ENCODE measurements at places on chromosomes 11 and 22. TPM values are rescaled to one million over a fixed set of nuclear protein-coding genes. Genes with fewer than 3 reads are reported as not detected.

Gene RAG2
- 0.09 TPM for total RNA-seq

Gene HBE1
- total RNA-seq: 10.3 TPM

Gene SLCO2B1
- 8.2 TPM for total RNA-seq

Gene APOBEC3G
- total RNA-seq: 3.4 TPM

Gene DDIAS
- total RNA-seq: 3.0 TPM

Gene KCNJ1
- total RNA-seq: 0.18 TPM

Gene KIF18A
- total RNA-seq: 5.3 TPM

Gene CRYAB
- total RNA-seq: 226 TPM

Gene HBB
- 755 TPM for total RNA-seq

Gene CYB561A3
- 8.8 TPM for total RNA-seq

Gene FUT4
- 5.0 TPM for total RNA-seq

Gene MEI1
- total RNA-seq: 0.62 TPM

Gene ROBO3
- total RNA-seq: 18.5 TPM

Gene SLC17A6
- total RNA-seq: not detected

Gene TRIM29
- total RNA-seq: 0.40 TPM

Gene B4GAT1
- 25.7 TPM for total RNA-seq

Gene TEX54
- total RNA-seq: not detected

Gene OR5W2
- not detected for total RNA-seq

Gene OR8G5
- total RNA-seq: not detected

Gene TMPRSS4
- not detected for total RNA-seq

Gene CAPN5
- total RNA-seq: 6.2 TPM

Gene SNX32
- total RNA-seq: 0.98 TPM

Gene EIF3L
- 1,312 TPM for total RNA-seq

Gene MMP13
- 0.04 TPM for total RNA-seq

Gene HEPACAM
- under 0.01 TPM for total RNA-seq

Gene SLC22A6
- not detected for total RNA-seq

Gene LRRC74B
- total RNA-seq: 0.09 TPM

Gene DDTL
- 0.80 TPM for total RNA-seq

Gene ASPHD2
- total RNA-seq: 1.2 TPM

Gene FAM180B
- total RNA-seq: 2.9 TPM

Gene HEPHL1
- not detected for total RNA-seq

Gene DEUP1
- 0.04 TPM for total RNA-seq

Gene CNTF
- total RNA-seq: 0.89 TPM

Gene CARD18
- 0.13 TPM for total RNA-seq

Gene LSP1
- total RNA-seq: 43.4 TPM

Gene ROBO4
- 17.8 TPM for total RNA-seq

Gene MS4A4A
- total RNA-seq: 10.3 TPM

Gene GPR83
- total RNA-seq: 0.09 TPM

Gene SIAE
- total RNA-seq: 4.9 TPM

Gene RPS25
- 2,660 TPM for total RNA-seq

Gene SCN2B
- 4.2 TPM for total RNA-seq

Gene MS4A15
- not detected for total RNA-seq

Gene C11orf65
- 0.66 TPM for total RNA-seq

Gene ARHGAP8
- total RNA-seq: 1.1 TPM

Gene CCDC15
- 4.0 TPM for total RNA-seq

Gene OR5A1
- total RNA-seq: not detected

Gene RASL10A
- 1.5 TPM for total RNA-seq

Gene TSGA10IP
- 0.09 TPM for total RNA-seq

Gene TMEM25
- total RNA-seq: 14.2 TPM

Gene ASRGL1
- total RNA-seq: 2.5 TPM

Gene FOLR1
- total RNA-seq: 3.6 TPM

Gene OR51G2
- total RNA-seq: not detected

Gene ANGPTL5
- 9.4 TPM for total RNA-seq

Gene ACRV1
- total RNA-seq: not detected

Gene RDX
- total RNA-seq: 57.5 TPM

Gene KCTD17
- total RNA-seq: 10.6 TPM

Gene OOSP1
- total RNA-seq: not detected

Gene CRYBB1
- total RNA-seq: 1.2 TPM

All from muscle of leg (tissue), 16 donors.